DMS53 (cell line): ENCODE measurements at places on chromosomes 7 and 10.

DNA sequence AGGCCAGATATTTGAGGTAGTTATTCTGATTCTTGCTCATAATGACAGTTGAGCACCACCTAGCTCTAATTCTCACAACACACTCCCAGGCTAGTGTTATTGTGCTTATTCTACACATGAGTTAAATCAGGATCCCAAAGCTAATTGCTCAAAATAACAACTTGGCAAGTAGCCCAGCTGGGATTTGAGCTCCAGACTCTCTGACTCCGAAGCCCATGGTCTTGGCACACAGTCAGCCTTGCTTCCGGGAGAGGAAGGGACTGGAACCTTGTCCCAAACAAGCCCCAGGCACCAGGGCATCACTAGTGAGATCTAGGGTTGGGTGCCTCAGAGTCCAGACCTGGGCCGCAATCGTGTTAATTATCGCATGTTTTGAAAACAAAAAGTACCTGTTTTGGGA, 101.4 kb downstream of the GPAM start:
- no peak for DNase-seq

- DNase-seq, result no peak
Observed at GRCh38 chr7:13067036-13067435, 379.6 kb downstream of the ARL4A start.

GRCh38 chr7:151146761-151147160, 20.7 kb downstream of the GBX1 start:
- no peak for DNase-seq

GRCh38 chr7:27888736-27889135, 148.8 kb downstream of the TAX1BP1 start:
- DNase-seq, result no peak

- DNase-seq, result peak; percentile 15
Observed at GRCh38 chr10:107913317-107914294, 749.1 kb upstream of the SORCS1 start.

GRCh38 chr7:94374721-94375566, 19.8 kb upstream of the COL1A2 start:
- DNase-seq, result no peak

DNA sequence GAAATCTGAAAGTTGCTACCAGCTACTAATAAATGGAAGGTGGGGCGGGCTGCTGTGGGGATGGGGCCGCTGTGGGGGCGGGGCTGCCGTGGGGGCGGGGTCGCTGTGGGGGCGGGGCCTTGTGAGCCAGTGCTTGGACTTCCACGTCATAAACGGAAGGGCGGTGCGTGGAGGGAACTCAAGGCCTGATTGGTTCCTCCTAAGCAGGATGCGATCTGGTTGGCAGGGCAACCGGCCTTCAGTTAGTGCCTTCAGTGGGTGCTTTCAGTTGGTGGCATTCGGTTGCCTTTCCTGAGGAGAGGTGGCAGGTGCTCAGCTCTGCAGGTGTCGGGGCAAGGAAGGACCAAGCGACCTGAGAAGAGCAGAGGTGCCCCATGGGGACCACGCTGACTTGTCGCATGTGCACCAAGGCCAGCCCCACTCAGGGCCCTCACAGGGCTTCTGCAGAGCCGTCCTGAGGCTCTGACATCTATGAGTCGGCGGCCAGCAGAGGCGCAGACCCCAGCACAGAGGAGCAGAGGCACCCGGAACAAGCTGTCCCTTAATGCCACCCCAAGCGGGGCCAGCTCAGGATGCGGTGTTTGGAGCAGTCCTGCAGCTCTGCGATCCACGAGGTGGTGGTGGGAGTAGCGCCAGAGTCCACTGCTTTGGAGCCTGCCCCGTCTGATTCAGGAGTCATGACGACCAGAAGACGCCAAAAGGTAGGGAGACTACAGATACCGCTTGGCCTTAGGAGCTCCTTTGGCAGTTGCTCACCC, 54.4 kb upstream of the PDSS1 start:
- peak; percentile 51 for DNase-seq

DNA sequence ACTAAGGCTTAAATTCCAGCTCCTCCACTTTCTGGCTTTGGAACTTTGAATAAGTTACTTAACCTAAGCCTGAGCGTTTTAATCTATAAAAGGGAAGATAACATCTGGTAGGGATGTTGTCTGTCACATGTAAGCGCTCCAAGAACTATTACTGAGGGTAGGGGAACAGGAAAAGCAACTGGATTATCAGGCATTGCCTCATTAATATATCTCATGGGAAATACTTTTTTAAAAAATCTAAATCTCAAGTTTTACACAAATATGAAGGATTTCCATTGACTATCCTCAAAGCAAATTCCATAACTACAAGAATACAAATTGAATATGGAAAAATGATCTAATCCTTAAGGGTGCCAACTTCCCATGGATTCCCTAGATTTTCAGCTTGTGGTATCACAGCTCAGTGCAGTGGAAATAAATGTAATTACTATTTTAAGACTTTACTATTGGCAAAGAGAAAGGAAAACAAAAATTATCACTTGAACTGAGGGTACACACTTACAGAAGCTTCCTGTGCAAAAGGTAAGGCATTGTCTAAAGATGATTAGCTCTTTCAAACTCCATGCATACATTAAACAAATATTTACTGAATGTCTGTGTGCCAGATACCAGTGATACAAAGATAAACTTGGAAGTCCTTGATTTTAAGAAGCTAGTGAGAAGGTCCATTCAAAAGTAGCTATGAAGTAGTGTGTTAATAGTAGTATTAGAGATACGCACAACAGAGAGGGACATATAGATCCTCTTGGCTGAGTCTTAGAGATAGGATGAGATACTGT, 38.4 kb downstream of the NT5C2 start:
- peak; percentile 53 for DNase-seq

GRCh38 chr10:113612154-113612553, 51.7 kb downstream of the NRAP start:
- no peak for DNase-seq

DNA sequence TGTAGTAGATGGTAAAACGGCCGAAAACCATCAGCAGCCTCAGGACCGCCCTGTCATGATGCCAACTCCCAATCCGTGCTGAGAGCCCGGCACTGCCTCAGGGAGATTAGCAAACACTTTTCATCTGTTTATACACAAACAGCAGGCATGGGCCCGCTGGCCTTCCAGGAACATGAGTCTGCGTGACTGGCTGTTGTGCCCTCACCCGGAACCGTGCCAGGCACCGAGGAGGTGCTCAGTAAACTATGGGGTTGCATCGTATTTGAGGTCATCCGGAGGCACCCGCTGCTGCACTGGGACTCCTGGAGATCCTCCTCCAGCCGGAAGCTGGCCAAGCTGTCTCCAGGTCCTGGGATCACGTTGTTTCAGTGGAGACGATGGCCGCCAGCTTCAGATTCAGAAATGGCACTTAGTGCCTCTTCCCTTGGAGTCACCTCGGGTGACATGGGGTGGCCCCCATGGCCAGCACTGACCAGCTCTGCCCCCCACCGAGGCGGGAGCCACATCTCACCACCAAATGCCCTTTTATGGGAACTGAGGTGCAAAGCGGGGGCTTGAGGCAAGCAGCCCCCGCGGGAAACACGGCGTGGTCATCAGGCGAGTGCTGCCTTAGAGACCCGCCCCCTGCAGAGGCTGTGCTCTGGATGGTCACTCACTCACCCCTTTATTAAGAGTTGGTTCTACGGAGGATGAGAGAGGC, 585.9 kb downstream of the PTPRN2 start:
- DNase-seq, result peak; percentile 98

DNA sequence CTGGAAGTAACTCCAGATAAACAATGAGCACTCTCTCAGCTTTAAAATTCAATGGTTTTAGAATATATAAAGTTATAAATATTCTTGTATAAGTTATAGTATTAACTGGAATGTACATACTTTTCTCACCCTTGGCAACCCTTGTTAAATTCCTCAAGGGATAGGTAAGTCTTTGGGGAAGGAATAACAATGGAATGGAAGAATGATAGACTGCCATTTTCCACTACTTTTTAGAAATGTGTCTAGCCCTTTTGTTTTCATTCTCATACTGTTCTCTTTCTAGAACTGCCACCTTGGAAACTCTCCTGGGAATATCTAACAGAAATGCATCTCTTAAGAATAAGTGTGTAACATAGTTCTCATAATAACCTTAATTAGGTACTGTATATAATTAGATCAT, 8.3 kb downstream of the KIF5B start:
- DNase-seq, result no peak

- no peak for DNase-seq
Observed at GRCh38 chr7:130632111-130632510, 36.4 kb downstream of the COPG2 start.

GRCh38 chr7:32217341-32218153, 147.3 kb upstream of the PDE1C start:
- DNase-seq, result no peak

DNA sequence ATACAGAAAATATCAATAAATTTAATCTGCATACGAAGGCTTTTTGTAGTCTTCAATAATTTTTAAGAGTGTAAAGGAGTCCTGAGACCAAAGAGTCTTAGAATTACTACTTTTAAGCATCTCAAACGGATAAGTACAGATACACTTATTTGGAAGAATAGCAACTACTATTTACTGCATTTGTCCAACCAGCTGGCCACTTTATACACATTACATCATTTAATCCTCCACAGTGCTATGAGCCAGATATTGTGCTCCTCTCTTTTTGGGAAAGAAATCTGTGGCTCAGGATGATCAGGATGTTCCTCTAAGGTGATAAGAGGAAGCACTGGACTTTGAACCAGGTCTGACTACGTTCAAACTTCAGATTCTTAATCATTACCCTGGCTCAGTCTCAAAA, 588.6 kb upstream of the LRRTM3 start:
- DNase-seq, result no peak

DNA sequence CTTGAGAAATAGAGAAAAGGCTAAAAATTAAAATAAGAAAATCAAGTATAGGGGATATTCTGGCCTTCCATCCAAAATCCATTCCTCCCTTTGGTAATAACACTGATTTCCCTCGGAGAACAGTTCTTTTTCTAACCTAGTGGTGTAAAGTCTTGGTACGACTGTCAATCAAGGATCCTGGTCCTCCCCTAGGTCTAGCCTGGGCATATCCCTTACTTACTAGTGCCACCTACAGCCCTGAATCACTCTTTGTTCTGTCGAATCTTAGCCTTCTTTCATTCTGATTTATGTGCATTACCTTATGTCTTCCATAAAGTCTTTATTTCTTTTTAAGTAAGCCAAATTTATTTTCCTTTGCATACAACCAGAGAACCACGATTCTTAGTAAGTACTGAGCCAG, 298.7 kb upstream of the LRRTM3 start:
- peak; percentile 90 for DNase-seq

DNA sequence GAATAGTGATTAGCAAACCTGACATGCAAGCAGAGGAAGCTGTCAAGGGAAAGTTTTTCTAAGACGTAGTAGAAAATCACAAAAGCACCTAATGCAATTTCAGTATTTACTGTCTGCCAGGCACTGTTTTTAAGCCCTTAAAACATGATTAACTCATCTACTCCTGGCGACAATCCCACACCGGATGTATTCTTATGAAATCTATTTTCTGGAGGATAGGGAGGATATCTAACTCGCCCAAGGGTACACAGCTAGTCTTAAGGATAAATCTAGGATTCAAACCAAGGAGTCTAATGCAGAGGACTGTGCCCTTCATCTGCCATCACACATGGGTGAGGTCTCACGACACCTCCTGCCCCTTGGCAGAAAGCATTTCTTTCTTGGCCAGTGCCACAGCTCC, 47.8 kb upstream of the FIGNL1 start:
- no peak for DNase-seq

DNA sequence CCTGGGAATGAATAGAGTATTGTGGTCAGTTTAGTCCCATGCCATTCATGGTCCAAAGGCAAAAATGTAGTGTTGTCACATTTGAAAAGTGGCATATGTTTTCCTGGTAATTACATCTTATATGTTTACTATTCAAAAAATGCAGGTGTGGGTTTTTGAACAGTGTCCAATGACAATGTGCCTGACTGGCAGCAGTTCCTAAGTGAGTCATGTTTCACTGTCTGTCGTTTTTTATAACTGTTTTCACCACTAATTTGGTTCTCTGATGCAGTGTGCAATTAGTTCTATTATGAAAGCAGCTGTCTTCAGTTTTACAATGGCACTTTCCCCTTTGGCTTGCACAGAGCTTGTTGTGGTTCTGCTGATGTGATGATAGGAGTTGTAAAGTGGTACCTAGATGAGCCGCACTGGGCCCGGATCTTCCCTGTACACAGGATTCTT, 162.3 kb downstream of the SEM1 start:
- DNase-seq, result peak; percentile 61

- DNase-seq, result no peak
Observed at GRCh38 chr10:89651916-89652573, 7.0 kb upstream of the PANK1 start.
